ENCODE measurements at places on chromosomes 7 and 10.

DNA sequence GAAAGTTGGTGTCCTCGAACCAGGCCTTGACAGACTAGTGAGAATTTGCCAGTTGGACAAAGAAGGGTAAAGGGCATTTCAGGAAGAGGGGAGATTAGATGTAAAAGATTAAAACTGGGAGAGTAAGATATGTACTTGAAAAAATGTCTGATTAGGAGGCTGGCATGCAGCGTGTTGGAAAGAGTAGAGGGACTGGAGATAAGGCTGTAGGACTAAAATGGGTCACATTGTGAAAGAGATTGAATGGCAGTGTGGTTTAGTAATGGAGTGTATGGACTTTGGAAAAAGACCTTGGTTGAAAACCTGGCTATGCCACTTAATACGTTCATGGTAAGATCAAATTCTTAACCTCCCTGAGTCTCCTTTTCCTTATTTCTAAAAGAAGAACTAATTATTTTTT, 14.1 kb downstream of the CREM start:
- no peak for DNase-seq

- DNase-seq, result no peak
Observed at GRCh38 chr10:92914478-92915325, 66.4 kb downstream of the EXOC6 start.

GRCh38 chr7:99457050-99457649, 8.8 kb downstream of the ATP5MF start:
- DNase-seq, result no peak

GRCh38 chr7:116940689-116941370, 12.5 kb upstream of the ST7 start:
- DNase-seq, result no peak

DNA sequence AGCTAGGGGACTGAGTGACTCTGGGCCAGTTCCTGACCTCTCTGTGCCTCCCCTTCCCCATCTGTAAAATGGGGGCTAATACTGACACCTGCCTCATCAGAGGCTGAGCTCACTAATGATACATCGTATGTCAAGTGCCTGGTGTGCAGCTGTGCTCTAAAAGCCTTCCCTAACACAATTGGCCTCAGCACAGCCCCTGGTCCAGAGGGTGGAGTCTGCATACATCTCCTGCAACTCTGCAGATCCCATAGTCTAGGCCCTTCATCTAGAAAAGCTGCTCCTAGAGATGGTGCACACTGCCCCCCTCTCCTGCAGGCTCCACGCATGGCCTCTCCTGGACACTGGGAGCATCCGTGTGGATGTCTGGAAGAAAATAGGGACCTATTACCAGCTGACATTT, 255.0 kb downstream of the RPS24 start:
- no peak for DNase-seq

GRCh38 chr7:128362670-128363069, 1.2 kb upstream of the PRRT4 start:
- DNase-seq, result no peak

- DNase-seq, result no peak
Observed at GRCh38 chr7:130418306-130418705, 22.5 kb downstream of the CEP41 start.

- no peak for DNase-seq
Observed at GRCh38 chr7:134891262-134891695, 95.0 kb upstream of the AGBL3 start.

- DNase-seq, result no peak
Observed at GRCh38 chr7:82362129-82362706, 81.4 kb downstream of the CACNA2D1 start.

DNA sequence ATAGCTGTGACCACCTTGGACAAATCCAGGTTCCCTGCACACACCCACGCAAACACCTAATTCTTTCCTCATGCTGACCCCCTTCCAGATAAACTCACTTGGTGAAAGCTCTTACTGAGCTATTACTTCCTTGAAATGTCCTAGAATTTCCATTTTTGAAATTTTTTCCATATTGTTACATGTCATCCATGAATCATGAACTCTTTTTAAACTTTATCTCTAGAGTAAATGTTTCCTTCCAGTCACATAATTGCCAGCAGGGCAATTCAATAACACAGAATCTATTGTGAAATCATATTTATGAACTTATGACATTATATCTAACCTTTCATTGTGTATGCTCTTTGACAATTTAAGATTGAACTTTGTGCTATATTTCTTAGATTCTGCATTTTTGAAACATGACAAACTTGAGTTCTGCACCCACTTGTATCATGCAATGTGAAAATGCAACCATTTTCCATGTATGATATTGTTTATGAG, 26.8 kb upstream of the FGL2 start:
- no peak for DNase-seq

DNA sequence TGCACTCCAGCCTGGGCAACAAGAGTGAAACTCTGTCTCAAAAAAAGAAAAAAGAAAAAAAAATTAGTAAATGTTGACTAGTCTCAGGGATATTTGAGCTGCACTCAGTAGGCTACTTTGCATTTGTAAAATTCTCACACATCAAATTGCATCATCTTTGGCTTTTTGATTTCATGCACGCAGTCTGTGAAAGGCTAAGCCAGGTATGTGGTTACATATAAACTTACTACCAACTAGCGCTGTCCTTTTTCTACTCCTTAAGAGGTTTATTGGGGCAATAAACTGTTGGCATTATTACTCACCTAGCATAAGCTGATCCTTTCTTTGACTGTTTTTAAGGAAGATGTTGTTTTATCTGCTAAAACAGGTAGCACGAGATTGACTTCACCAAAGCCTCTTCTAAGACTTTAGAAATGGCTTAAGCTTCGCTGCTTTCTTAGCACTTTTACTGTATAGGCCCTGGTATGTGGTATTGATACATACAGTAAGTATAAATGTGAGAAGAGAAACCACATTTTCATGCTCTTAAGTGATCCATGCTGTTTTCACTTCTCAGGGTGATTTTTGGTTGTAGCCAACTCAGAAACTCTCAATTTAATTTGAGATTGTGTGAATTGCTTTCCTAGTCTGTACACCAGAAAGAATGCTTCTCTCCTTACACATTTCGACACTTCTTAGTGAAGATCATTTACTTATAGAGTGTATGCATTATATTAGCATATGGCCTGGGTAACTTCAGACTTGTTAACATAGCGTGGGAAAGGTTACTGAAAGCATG, 323.9 kb downstream of the AUTS2 start:
- DNase-seq, result no peak

DNA sequence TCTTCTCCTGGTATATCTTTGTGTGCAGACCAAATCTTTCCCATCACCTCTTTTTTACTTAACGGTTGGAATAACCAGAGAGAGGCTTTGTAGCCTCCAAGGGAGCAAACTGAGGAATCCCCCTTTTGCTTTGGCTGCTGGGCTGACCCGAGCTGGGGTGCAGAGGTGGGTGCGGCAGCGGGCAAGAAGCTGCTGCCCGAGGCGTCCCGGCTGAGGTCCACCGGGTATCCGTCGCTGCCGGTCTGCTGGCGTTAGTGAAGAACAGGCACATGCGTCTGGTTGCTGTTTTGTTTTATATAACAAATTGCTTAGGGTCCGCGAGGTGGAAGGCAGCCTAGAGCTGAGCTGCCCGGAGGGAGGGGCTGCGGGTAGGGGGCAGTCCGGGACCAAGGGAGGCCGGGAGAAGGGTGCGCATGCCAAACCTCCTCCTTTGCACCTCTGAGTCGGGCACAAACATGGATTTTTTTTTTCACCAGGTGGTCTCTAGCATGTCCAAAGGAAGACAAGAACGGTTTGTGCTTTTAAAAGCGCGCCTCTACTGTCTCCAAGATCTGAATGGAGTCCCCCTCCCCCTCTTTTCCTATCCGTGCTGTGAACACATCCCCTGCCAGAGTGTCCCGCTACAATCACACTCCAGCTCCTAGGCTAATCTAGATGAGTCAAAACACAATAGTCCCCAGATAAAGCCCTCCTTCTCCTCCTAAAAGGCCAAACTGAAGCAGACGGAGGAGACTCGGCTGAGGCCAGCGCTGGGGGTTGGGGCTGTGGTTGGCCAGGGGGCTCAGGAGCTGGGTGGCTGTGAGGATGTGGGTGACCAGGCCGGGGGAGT, 6.8 kb upstream of the GATA3 start:
- no peak for DNase-seq

GRCh38 chr10:98269435-98269912, 1.5 kb upstream of the LOXL4 start:
- no peak for DNase-seq

DNA sequence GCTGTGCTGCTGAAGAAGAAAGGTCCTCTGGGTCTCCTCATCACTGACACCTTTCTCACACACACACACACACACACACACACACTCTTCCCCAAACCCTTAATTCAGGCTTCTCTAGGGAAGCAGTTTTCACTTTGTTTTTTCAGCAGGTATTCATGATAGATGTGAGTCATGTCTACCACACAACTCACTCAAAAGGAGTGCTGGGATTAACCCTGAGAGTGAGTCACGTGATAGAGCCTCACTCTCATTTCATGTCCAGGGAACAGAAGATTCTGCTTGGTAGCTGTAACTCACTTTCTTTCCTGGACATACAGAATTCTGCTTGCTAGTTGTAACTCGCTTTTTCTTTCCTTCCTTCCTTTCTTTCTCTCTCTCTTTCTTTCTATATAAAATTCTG, 45.4 kb downstream of the VIM start:
- no peak for DNase-seq

- DNase-seq, result no peak
Observed at GRCh38 chr7:33789871-33790630, 115.3 kb upstream of the BMPER start.

GRCh38 chr10:19782430-19783089, 33.7 kb upstream of the PLXDC2 start:
- no peak for DNase-seq

- DNase-seq, result no peak
Observed at GRCh38 chr10:46077141-46077554, 31.1 kb upstream of the MSMB start.

DNA sequence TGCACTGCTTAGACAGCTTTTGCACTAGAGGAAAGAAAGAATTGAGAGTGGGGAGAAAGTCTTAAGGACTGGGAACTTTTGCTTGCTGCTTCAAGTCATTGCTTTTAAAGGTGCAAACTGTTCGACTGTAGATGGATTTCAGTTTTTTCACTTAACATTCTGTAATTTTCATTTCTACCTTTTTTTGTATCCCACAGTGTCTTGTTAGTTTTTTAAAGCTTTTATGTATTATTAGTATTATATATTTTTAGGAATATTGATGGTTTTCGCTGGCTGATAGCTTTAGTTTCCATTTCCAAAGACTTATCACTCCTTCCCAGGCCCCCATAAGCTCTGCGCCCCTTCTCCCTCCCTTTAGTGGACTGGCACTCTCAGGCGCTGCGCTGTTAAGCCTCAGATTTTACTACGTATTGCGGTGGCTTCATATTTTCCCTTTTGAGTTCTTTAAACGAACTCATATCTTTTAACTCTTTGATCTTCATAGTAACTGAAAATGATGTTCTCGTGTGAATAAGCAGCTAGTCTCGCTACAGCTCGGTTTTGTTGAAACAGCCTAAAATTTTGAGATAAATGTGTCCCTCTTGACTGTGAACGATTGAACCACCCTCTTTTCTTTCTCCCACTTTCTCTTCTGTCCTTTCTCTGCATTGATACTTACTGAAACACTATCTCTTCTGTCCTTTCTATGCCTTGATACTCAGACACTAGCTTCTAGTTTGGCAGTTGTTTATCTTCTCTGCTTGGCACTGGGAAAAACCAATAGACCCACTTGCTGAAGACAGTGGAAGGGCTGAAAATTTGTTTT, 2.5 kb upstream of the ETV1 start:
- DNase-seq, result no peak

GRCh38 chr7:71338866-71339265, 206.9 kb downstream of the GALNT17 start:
- no peak for DNase-seq

DNA sequence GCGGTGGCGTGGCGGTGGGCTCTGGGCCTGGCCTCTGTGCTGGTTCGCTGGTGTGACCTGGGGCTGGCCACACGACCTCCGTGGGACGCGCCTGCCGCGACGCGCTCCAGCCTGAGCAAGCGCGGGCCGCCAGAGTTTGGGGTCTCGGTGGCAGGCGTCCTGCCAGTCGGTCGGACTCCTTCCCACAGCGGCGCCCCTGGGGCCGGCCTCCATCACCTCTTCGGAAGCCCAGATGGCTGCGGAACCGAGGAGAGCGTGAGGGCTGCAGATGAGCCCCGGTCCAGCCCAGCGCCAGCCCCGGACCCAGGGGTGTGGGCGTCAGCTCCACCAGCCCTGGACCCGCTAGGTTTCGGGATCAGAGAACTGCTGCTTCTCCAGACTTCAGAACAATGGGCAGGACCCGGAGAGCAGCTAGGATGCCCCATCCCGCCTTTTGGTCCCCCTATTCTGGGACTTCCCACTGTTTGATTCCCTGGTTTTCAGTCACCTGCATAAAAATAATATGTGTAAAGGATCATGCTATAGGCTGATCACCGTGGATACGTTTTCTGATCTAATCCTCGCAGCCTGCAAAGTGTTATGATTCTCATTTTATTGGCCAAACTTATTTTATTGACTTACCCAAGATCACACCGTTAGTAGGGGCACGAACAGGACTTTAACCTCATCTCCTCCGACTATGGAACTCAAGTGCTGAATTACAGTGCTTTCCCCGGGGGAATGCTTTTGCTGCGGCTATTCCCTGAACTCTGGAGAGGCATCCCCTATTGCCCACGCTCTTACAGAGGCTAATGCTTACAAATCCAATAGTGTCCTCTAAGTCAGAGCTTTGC, 2.8 kb downstream of the CYP26C1 start:
- no peak for DNase-seq

DNA sequence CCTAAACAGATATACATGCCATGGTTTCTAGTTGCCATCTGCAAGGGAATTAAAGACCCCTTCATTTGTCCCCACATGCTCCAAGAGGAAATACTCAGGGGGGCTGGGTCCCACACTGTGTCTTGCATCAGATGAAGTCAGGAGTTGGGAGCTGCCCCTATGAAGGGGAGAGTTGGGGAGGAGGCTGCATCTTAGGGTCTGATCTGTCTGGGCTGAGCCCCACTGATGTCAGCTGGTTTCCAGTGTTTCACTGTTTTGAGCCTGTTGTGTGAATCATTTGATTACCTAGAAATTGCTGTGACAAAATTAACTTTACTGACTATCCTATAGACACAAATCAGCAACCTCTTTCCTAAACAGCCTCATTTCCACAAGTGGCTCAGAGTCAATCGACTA, 4.9 kb upstream of the ADCY1 start:
- DNase-seq, result no peak

GRCh38 chr7:112866424-112866823, 76.2 kb upstream of the TMEM168 start:
- no peak for DNase-seq

DNA sequence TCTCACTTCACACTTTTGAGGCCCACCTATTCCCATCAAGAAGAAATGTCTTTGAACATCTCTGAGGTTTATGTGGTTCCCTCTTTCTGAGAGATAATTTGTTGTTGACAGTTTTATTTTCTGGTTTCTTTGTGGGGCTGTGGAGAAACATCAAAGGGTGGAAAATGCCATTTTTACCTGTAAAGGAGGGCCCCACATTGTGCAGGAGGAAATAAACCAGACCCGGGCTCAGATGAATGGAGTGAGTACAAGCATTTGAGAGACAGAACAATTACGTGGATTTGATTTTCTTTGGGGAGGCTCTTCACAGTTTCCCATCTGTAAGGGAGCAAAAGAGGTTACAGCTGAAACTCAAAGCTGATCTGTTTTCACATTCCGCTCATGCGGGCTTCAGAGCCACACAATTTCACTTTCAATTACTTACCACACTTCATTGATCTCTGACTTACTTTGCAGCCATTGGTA, 29.8 kb downstream of the ITPRIP start:
- no peak for DNase-seq
